ENCODE measurements at places on chromosomes 12 and 14. TPM values are rescaled to one million over a fixed set of nuclear protein-coding genes. Genes with fewer than 3 reads are reported as not detected.

The CSRP2 gene
- total RNA-seq, result 21.3 TPM

The USP30 gene
- 9.4 TPM for total RNA-seq

The TPPP2 gene
- total RNA-seq, result not detected

The CMA1 gene
- total RNA-seq, result not detected

The TMEM132C gene
- not detected for total RNA-seq

The CLEC1A gene
- not detected for total RNA-seq

The LTBP2 gene
- total RNA-seq, result 7.6 TPM

Measured in A549 treated with Hydrocortisone at 1 μM for 4 hours (cell line).